ENCODE measurements at places on chromosomes 13 and 19. TPM values are rescaled to one million over a fixed set of nuclear protein-coding genes. Genes with fewer than 3 reads are reported as not detected.

The ZNF541 gene
- under 0.01 TPM for total RNA-seq

The MEF2B gene
- total RNA-seq: 0.34 TPM

The MEIS3 gene
- 9.6 TPM for total RNA-seq

The TIMM44 gene
- total RNA-seq: 85.6 TPM

The PTH2 gene
- not detected for total RNA-seq
